Right lobe of liver (tissue), 6 donors: ENCODE measurements at places on chromosomes 7 and 10. TPM values are rescaled to one million over a fixed set of nuclear protein-coding genes. Genes with fewer than 3 reads are reported as not detected.
A peak's percentile ranks its signal among the peaks of the same experiment; 100 is the strongest.

DNA sequence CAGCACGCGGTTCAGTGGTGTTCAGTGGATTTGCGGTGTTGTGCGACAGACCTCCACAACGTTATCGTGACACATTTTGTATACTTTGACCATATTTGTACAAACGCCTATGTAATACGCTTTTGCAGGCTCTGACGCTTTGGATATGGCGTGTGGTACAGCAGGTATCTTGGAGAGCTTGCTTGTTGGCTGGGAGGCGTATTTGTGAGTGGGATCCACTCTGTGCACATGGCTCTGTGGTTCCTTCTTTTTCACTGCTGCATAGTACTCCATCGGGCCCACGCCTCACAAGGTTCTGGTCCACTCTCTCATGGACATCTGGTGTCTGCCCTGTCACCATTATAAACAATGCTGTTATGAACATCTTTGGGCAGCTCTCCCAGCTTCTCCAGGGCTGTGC, 53.2 kb downstream of the ELFN1 start:
- no peak for DNase-seq

LBX1 gene
- not detected for total RNA-seq

- no peak for DNase-seq
These were observed 31.4 kb downstream of the LRRC17 start for GRCh38 chr7:102944241-102944640.

GRCh38 chr7:18457832-18458231, 37.7 kb upstream of the HDAC9 start:
- no peak for DNase-seq

GRCh38 chr10:63219749-63220148, 86.6 kb downstream of the NRBF2 start:
- DNase-seq = no peak

DNA sequence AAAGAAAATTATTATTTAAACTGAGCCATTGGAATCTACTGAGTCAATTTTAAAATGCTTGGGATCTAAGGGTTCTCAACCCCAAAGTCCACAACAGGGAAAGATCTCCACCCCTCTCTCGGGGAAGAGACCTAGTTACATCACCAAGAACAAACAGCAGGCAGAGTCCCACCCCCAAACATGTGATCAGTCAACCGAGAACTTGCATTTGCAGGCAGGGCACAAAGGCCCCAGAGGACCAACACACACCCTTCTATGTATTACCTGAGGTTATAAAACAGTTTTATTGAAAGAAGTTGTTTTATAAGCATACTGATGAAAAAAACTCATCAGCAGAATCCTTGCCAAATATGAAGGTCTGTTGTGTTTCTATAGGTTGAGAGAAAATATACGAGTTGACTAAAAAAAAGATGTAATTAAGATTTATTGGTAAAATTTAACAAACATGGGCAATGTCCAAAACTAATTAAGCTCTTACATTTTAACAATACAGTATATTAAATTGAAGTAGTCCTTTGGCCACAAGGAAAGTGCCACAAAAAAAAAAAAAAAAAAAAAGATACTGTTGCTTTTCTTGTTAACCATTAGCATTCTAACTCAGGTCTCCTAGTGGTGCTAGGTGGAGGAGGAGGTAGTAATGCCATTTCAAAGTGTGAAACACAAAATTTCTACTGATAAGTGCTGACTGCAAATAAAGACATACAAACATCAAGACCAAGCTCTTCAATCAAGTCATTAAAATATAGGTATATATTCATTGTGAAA, 975 bp upstream of the USP54 start:
- DNase-seq = peak; percentile 32
